ENCODE measurements at places on chromosomes 7 and 10. TPM values are rescaled to one million over a fixed set of nuclear protein-coding genes. Genes with fewer than 3 reads are reported as not detected.

MEPCE gene
- total RNA-seq = 26.6 TPM

GALNT17 gene
- total RNA-seq = under 0.01 TPM

ITIH2 gene
- not detected for total RNA-seq

GRCh38 chr10:59181668-59182067 is 5.2 kb downstream of the PHYHIPL start:
- DNase-seq = peak; percentile 77

DNA sequence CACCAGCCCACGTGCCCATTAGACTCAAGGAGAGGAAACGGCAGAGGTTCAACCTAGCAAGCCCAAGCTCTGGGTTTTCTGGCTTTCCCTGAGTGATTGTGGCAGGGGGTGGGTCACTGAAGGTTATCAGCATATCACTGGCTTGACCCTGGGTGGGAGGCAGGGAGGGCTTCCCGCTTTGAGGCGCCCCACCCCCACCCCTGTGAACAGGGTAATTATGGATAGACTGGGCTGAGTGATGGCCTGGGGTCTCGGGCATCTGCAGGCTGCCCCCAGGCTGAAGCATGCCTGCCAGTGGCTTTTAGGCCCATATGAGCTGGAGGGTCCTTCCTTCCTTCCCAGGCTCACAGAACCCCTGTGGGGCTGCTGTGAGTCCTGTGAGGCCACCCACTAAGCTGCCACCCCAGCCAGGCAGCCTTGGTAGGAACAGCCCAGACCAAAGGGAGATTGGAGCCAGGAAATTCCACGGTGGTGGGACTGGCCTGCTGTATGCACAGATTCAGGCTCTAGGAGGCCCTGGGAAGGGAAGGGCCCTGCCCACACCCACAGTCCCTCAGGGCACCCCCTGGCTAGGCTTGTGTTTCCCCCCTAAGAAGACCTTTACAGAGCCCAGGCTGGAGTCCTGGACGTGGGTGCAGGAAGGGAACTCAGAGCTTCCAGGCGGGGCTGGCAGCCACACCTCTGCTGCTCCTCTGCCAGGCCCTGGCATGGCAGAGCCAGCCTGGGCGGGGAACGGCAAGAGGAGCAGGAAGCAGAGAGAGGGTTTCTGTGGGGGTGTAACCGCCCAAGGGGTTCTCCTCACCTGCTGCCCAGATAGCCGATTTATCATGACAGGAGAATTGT is 33.1 kb downstream of the GPRIN2 start:
- DNase-seq = peak; percentile 41

SLC29A4 gene
- total RNA-seq = 6.4 TPM

DNA sequence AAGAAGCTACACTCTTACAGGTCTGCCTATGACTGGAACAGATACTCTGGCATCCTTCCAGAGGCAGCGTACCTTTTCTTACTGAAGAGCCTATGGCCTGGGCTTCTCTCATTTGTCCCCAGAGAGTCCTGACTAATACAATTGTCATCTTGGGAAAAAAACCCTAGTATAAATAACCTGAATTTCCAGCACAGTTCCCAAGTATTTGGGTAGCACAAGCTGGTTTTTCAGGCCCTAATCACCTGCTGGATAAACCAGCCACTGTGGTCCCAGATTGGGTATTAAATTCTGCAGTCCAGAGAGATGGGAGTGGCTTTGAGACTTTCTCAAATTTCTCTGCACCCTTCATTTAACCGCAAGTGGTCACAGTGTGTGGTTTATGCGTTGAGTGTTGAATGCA is 186.8 kb upstream of the NEBL start:
- no peak for DNase-seq

DNA sequence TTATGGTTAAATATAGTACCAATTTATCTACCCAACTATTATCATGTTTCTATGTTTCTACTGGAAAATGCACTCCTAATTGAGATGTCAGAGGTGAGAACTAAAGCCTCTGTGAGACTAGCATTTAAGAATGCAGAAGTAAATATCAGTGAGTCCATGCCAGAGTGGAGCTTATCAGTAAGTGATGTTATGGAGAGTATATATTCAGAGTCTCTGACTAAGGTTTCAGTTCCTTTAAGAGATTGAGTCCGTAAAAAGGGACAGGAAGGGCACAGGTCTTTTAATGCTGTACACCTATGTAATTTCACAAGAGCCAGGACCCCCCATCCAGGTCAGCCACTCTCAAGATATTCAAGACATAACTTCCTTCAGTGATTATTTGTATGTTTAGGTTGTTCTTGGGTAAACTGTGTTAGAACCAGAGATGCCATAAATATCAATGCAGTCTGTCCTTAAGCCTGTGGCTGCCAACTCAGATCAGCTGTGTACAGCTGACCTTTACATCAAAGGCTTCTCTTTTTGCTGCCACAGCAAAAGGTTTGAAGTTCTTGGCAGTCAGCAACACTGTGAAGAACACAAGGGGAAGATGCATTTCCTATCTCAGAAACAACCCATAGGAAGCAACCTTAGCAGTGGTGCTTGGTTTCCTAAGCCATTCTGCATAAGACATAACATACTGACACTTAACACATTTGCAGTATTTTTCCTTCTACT is 244.8 kb downstream of the BICC1 start:
- peak; percentile 38 for DNase-seq

- no peak for DNase-seq
These were observed 214.0 kb upstream of the CHRM2 start for GRCh38 chr7:136654406-136654805.

DNA sequence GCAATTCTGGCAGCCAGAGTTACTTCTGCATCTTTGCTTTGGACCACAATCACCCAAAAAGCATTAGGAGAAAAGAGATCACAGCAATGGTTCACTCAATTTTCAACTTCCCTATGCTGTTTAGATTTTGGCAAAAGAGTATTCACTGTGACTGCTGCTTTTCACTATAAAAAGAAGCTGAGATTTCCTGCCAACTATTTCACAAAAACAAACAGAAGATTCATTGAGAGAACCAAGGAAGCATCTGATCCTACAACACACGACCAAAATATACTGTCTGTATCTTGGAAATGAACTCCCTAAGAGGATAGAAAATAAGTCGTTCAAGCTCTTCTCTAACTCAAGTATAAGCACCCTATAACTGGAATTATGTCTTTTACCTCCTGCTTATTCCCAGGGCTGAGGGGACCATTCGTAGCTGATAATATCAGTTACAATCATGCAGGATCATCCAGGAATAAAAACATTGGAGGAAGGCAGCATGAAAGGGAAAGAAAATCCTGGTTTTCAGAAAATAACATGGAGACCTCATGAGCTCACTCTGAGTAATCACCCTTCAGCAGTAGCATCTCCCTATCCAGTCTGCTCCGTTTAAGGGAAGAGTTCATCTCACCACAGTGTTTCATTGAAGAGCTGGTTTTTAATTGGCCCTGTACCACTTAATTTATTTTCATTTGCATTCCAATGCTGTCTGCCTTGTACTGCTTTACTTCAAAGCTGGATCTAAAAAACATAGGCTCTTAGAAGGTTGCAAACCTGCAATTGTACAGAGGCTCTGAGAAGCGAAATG is 256.2 kb downstream of the PAXIP1 start:
- DNase-seq = peak; percentile 38

- peak; percentile 50 for DNase-seq
These were observed 200.3 kb downstream of the CACNB2 start for GRCh38 chr10:18340496-18341051.

LBX1 gene
- under 0.01 TPM for total RNA-seq

DNA sequence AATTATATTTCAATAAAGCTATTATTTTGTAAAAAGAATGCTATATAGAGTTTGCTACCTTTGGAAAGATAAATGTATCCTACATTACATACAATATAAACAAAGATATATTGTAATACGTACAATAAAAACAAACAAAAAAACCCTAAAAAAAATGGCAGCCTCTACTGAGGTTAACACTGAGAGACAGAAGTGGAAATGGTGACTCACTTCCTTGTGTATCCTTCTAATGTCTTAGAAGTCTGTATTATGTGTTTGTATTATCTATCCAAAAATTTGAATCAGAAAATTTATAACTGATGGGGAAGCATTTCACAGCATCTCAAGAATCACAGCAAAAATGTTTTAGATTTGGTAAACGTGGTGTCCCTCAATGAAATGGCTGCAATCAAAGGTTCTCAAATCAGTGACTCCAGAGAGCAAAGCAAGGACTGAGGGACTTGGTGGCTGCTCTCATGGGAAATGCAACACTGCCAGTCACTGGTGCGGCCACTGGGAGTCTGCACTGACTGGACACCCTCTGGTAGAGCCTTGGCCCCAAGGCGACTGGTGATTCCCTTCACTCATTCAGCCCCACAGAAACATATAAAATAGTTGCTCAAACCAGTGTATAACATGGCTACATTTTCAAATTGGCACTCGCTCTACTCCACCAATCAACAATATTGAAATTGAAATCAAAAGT is 53.8 kb downstream of the PANK1 start:
- peak; percentile 37 for DNase-seq

GRCh38 chr10:77875730-77876129 is 50.8 kb downstream of the DLG5 start:
- DNase-seq = no peak

GRCh38 chr10:71694039-71694501 is 25.5 kb downstream of the C10orf105 start:
- DNase-seq = no peak

GRCh38 chr10:113617086-113617485 is 46.8 kb downstream of the NRAP start:
- no peak for DNase-seq

- no peak for DNase-seq
These were observed 133.8 kb upstream of the MEOX2 start for GRCh38 chr7:15820319-15820718.

DNA sequence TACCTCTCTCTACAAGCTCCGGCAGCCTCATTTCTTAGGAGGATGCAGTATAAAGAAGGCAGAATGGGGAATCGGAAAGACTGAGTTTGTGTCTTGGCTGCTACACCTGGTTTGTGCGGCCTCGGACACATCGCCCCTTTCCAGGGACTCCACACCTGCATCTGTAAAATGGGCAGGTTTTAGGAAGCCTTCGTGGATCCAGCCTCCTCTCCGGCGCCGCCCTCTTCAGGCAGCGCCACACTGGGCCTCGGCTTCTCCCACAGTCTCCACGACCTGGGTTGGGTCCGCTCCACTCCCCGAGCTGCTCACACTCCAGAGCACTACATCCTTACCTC is 341 bp downstream of the GOT1 start:
- peak; percentile 1 for DNase-seq

FXYD4 gene
- not detected for total RNA-seq
